ENCODE measurements at places on chromosomes 13 and 19. TPM values are rescaled to one million over a fixed set of nuclear protein-coding genes. Genes with fewer than 3 reads are reported as not detected.

DNA sequence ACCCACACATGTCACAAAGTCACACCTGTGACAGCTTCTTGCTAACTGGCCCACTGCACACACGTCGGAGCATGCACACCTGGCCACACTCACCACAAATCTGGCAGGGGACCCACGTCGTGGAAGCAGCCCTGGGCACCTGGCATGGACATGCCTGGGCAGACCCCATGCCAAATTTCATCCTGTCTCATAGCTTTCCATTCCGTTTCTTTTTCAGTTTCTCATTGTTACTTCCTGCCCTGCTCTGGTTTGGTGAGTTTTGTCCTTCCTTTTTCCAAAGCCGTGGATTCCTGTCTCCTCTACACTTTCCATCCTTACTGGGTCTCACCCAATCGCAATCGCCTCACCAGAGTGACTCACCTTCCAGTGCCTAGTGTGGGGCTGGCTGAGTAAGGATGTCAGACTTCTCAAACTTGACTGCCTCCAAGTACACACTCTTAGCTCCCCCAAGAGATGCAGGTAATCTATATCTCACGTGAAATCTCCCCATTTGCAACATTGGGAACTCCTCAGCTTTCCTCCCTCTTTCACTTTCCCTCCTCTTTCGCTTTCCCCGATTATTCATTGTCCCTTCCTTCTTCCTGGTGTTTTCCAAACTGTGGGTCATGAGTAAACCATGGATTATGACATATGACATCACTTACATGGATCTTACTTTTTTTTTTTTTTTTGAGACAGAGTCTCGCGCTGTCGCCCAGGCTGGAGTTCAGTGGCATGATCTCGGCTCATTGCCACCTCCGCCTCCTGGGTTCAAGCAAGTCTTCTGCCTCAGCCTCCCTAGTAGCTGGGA lies 1.6 kb upstream of the BBC3 start:
- peaks cover 40% of the 10 kb centered on the region for H3K4me1 ChIP-seq
- DNase-seq = no peak
- no peaks in the 10 kb centered on the region for H3K27me3 ChIP-seq
- no peak overlapping the region for H3K27ac ChIP-seq
- no peak overlapping the region for H3K4me3 ChIP-seq

DNA sequence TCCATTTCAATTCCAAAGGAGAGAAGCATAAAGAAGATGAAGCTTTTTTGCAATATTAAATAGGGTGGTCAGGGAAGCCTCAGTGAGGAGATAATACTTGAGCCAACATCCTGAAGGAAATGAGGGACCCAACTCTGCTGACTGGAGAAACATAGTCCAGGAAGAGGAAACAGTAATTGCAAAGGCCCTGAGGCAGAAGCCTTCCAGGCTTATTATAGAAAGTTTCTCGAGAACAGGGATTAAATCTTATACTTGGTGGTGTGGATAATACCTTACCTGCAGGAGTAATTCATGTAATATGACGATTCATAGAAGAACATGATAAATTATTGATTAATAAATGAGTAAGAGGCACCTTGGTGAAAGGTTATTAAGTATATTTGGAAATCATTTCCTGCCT lies 1.0 kb upstream of the RFC3 start:
- H3K27ac ChIP-seq = no peak overlapping the region
- H3K27me3 ChIP-seq = no peaks in the 10 kb centered on the region
- H3K4me1 ChIP-seq = peaks cover 9% of the 10 kb centered on the region
- H3K4me3 ChIP-seq = no peak overlapping the region

- peaks cover 17% of the 10 kb centered on the region for H3K4me1 ChIP-seq
- DNase-seq = no peak
- H3K4me3 ChIP-seq = no peak overlapping the region
- no peaks in the 10 kb centered on the region for H3K27me3 ChIP-seq
- peaks cover 51% of the 10 kb centered on the region for H3K36me3 ChIP-seq
- no peak overlapping the region for H3K27ac ChIP-seq
These were observed 19.9 kb upstream of the TINCR start for GRCh38 chr19:5587661-5588060.

DNA sequence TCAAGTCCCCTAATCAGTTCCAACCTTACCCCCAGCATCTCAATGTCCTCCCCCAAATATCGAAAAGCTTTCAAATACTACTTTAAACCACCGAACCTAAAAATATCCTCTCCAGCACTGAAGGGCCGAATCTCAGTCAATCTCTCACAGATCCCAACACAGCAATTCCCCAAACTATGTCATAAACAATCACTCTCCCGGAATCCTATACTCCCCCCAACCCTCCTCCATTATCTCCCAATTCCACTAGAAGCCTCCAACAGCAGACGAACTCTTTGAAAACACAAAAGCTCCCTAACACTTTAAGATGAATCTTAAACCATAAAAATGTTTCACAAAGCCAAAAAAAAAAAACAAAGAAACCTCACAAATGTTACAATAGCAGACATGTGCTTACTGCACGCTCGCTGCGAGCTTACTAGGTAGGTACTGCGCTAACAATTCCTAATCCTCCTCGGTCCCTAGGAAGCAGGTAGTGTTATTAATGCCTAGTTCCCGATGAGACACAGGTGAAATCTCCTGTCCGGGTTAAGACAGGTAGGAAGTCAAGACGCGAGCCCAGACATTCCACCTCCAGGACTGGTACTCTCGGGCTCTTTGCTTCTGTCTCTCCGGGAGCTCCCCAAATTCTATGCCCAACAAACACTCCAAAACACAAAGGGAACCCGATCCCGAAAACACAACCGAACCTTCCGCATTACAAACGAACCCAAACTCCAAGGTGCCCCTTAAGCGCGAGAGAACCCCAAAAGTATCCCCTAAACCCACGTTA lies 14.2 kb downstream of the FBXO46 start:
- H3K27me3 ChIP-seq = no peaks in the 10 kb centered on the region
- peaks cover 13% of the 10 kb centered on the region for H3K36me3 ChIP-seq
- H3K4me3 ChIP-seq = peak overlapping the region; percentile 63
- peak; percentile 57 for DNase-seq
- H3K27ac ChIP-seq = peak overlapping the region; percentile 63

- DNase-seq = no peak
- H3K4me3 ChIP-seq = no peak overlapping the region
- no peak overlapping the region for H3K27ac ChIP-seq
- H3K36me3 ChIP-seq = peaks cover 22% of the 10 kb centered on the region
- H3K4me1 ChIP-seq = peaks cover 26% of the 10 kb centered on the region
- H3K27me3 ChIP-seq = no peaks in the 10 kb centered on the region
These were observed 3.2 kb downstream of the SELENOW start for GRCh38 chr19:47781590-47782262.

- peaks cover 5% of the 10 kb centered on the region for H3K36me3 ChIP-seq
- H3K27ac ChIP-seq = peak overlapping the region; percentile 64
- H3K4me3 ChIP-seq = no peak overlapping the region
- peak; percentile 49 for DNase-seq
These were observed 3.3 kb downstream of the ATP5F1D start for GRCh38 chr19:1244693-1245451.

DNA sequence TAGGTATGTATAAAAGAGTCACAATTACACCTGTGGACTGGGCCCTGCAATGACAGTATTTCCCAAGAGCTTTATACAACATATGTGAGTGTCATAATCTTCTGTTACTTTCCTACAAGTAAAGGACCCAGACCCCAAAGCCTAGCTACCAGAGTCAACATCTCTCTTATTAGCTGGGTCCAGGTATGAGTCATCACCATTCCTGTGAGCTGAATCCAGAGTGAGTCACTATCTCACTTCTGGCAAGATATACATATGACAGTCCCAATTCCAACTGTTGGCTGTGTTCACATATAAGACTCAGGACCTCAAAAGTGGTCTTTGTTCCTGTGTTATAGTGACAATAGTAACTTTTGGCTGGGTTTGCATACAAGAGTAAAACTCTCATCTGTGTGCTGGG lies 46.7 kb downstream of the ZNF729 start:
- DNase-seq = no peak
- no peaks in the 10 kb centered on the region for H3K4me1 ChIP-seq
- H3K4me3 ChIP-seq = no peak overlapping the region
- H3K27ac ChIP-seq = no peak overlapping the region
- H3K27me3 ChIP-seq = no peaks in the 10 kb centered on the region
- no peaks in the 10 kb centered on the region for H3K36me3 ChIP-seq

GRCh38 chr19:21045028-21045427 lies 24.6 kb downstream of the ZNF430 start:
- DNase-seq = no peak
- H3K27me3 ChIP-seq = no peaks in the 10 kb centered on the region
- no peaks in the 10 kb centered on the region for H3K4me1 ChIP-seq
- no peak overlapping the region for H3K27ac ChIP-seq
- peaks cover 30% of the 10 kb centered on the region for H3K36me3 ChIP-seq
- H3K4me3 ChIP-seq = no peak overlapping the region

Gene VSTM1
- 2.7 TPM for total RNA-seq

DNA sequence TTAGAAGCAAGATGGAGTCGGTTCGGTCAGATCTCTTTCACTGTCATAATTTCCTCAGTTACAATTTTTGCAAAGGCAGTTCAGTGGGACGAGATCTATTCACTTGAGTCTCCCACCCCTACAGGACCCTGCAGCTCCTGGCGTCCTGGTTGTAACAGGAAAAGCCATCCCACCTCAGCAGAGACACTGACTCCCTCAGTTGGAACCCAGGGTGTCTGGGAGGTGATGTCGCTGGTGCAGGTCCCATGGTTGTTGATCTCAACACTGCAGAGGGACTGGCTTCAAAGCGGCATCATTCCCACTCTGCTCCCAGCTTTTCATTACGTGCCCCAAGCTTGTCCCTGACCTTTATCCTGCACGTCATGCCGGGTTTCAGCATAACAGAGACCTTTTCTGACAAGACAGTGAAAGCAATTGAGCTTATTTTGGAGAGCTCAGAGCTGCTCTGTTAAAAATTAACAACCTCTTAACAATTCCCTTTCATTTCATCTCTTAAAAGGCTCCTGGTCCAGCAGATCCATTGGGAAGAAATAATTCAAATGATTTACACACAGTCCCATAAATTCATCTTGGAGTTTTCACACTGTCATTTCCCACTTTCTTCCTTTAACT lies 17.6 kb upstream of the COG3 start:
- no peaks in the 10 kb centered on the region for H3K36me3 ChIP-seq
- no peak overlapping the region for H3K27ac ChIP-seq
- H3K4me3 ChIP-seq = no peak overlapping the region
- no peak for DNase-seq
- no peaks in the 10 kb centered on the region for H3K27me3 ChIP-seq

- no peaks in the 10 kb centered on the region for H3K27me3 ChIP-seq
- no peak overlapping the region for H3K4me3 ChIP-seq
- H3K4me1 ChIP-seq = peaks cover 12% of the 10 kb centered on the region
- no peaks in the 10 kb centered on the region for H3K36me3 ChIP-seq
- no peak for DNase-seq
- H3K27ac ChIP-seq = no peak overlapping the region
These were observed 81.9 kb downstream of the FLT1 start for GRCh38 chr13:28412981-28413380.

Gene ZNF582
- total RNA-seq = 2.8 TPM

Gene APLP1
- not detected for total RNA-seq

DNA sequence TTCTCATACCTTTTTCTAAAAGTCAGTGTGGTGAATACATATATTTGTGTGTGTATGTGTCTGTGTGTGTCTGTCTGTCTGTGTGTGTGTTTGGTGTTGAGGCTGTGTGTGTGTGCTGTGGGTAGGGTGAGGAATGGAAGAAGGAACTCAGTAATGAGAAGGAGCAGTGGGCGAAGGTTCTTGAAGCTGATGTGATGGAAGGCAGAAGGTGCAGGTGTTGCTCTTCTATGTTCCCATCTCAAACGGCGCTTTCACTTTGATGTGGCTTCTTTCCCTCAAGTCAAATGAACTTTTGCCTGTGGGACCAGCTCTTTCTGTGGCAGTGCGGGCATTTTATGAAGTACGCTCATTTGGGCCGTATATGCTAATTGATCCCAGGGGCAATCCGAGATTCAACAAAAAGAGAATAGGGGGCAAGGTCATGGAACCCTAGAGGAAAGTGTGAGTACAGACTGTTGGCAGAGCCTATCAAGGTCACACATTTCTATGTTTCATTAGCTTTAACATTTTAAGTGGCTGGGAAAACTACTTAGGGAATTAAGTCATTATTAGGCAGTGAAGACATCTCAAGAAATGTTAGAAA lies 15.2 kb downstream of the BIVM start:
- no peaks in the 10 kb centered on the region for H3K4me1 ChIP-seq
- no peak overlapping the region for H3K27ac ChIP-seq
- DNase-seq = no peak

- no peaks in the 10 kb centered on the region for H3K4me1 ChIP-seq
- no peaks in the 10 kb centered on the region for H3K36me3 ChIP-seq
- H3K27ac ChIP-seq = no peak overlapping the region
- no peaks in the 10 kb centered on the region for H3K27me3 ChIP-seq
These were observed 38.2 kb upstream of the IGSF23 start for GRCh38 chr19:44575116-44575700.

Gene ZNF320
- total RNA-seq = 10.3 TPM

DNA sequence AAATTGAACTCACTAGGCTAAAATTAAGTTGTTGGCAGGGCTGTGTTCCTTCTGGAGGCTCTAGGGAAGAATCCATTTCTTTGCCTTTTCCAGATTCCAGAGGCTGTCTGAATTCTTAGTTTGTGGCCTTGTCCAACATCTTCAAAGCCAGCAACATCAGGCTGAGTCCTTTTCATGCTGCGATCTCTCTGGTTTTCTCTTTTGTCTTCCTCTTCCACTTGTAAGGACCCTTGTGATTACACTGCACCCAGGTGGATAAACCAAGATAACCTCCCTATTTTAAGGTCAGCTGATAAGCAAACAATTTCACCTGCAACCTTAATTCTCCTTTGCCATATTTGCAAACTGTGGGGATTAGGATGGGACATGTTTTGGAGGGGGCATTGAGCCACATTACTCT lies 11.5 kb downstream of the UTP14C start:
- no peaks in the 10 kb centered on the region for H3K27me3 ChIP-seq
- no peaks in the 10 kb centered on the region for H3K4me1 ChIP-seq
- no peaks in the 10 kb centered on the region for H3K36me3 ChIP-seq
- no peak overlapping the region for H3K4me3 ChIP-seq
